Natural killer cell treated with Interleukin-12 subunit alpha and Interleukin-12 subunit beta and Interleukin-15 and Interleukin-18, amount 100 ng/mL, for 72 hours (primary cell): ENCODE measurements at places on chromosomes 2 and 18. TPM values are rescaled to one million over a fixed set of nuclear protein-coding genes. Genes with fewer than 3 reads are reported as not detected.

The CHRNG gene
- not detected for total RNA-seq

The PARD3B gene
- 0.52 TPM for total RNA-seq

The RBKS gene
- total RNA-seq: 4.5 TPM

The SOX11 gene
- not detected for total RNA-seq
